Neural crest cell (in vitro differentiated cells): ENCODE measurements at places on chromosomes 2 and 18.

DNA sequence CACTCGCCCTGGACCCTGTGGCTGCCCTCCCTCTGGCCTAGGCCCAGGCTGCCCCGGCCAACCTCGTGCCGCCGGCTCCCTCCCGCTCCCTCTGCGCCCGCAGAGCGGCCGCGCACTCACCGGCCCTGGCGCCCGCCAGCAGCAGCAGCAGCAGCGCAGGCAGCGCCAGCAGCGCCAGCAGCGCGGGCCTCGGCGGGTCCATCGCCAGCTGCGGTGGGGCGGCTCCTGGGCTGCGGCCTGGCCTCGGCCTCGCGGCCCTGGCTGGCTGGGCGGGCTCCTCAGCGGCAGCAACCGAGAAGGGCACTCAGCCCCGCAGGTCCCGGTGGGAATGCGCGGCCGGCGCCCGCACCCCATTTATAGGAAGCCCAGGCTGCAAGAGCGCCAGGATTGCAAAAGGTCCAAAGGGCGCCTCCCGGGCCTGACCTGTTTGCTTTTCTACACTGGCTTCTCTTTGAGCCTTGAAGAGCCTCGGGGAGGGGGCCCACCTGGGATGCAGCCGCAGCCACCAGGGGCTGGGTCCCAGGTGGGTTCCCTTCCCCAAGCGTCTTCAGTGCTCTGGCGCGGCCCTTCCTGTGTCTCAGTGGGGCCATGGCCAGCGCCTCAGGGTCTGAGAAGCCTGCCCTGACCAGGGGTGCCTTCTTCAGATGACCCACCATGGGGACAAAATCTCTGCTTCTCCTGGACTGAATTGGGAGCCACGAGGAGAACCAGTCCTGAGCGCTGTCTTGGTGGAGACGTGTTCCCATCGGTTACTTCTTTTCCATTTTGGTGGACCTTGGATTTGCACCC is at the start of gene APOB:
APOB (minus strand) TSS at position 330 of the 789 bp plus-strand sequence; CDS start at position 202, 128 bp downstream.
- no peak within 1 kb of the TSS for H3K27ac ChIP-seq
- H3K36me3 ChIP-seq, result no peaks in the 10 kb centered on the region
- H3K27me3 ChIP-seq, result peaks cover 77% of the 10 kb centered on the region
- peaks cover 4% of the 10 kb centered on the region for H3K4me1 ChIP-seq
- peak; percentile 33 for DNase-seq

- peaks cover 44% of the 10 kb centered on the region for H3K4me1 ChIP-seq
- H3K27ac ChIP-seq, result peak overlapping the region; percentile 5
- no peak overlapping the region for H3K4me3 ChIP-seq
Observed at GRCh38 chr18:70377317-70377799, 88.5 kb downstream of the SOCS6 start.

DNA sequence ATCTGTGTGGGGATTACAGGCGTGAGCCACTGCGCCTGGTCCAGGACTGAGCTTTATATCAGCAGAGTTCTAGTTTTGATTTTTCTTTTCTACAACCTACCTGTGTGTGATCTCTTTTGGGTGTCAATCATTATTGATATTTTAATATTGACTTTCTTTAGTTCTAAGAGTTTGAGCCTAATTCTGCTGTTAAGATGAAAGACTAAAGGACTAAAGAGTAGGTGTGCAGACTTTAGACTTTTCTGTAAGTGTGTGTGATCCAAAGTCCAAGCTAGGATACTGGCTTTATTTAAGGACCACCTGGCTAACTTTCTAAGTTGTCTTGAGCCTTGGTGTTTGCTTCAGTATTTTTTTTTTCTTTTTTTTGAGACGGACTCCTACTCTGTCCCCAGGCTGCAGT is 12.4 kb downstream of the CASP10 start:
- DNase-seq, result no peak
- H3K4me3 ChIP-seq, result no peak overlapping the region
- H3K36me3 ChIP-seq, result no peaks in the 10 kb centered on the region
- no peak overlapping the region for H3K27ac ChIP-seq

- no peak for DNase-seq
- peak overlapping the region; percentile 22 for H3K27ac ChIP-seq
- peak overlapping the region; percentile 47 for H3K4me3 ChIP-seq
- no peaks in the 10 kb centered on the region for H3K36me3 ChIP-seq
- peaks cover 52% of the 10 kb centered on the region for H3K4me1 ChIP-seq
Observed at GRCh38 chr18:62778976-62779869, 63.9 kb downstream of the PHLPP1 start.

- peaks cover 36% of the 10 kb centered on the region for H3K4me1 ChIP-seq
- DNase-seq, result no peak
- peak overlapping the region; percentile 13 for H3K4me3 ChIP-seq
- peak overlapping the region; percentile 83 for H3K27ac ChIP-seq
- H3K36me3 ChIP-seq, result no peaks in the 10 kb centered on the region
Observed at GRCh38 chr2:100976645-100977391, 25.3 kb upstream of the RPL31 start.

DNA sequence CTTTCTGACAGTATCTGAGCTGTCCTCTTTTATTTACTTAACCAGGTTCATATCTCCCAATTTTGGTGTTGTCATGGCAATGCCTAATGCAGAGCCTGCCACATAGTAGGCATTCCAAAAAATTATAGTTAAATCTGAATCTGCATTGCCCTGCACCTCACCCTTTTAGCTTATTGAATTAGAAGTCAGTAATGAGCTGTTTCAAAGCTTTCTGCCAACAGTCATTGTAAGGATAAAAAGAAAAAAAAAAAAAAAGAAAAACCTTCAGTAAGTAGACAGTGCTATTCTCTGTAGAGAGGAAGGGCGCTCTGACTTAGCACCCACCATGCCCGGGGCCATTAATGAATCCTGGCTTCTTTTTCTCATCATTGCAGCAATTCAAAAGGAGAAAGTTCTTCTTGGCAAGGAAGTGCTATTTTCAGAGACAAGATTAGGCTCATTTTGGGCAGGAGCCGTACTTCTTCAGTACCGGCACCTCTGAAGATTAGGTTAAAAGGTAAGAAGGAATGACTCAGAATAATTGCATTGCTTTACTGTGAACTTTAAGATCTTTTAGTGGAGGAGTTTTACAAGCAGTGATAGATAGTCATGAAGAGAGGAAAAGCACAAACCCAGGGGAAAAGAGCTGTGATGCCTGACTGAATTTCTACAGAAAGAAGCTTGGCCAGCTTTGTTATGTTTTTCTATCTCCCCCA is 2041.2 kb upstream of the PIK3C3 start:
- no peak for DNase-seq
- H3K27ac ChIP-seq, result no peak overlapping the region

DNA sequence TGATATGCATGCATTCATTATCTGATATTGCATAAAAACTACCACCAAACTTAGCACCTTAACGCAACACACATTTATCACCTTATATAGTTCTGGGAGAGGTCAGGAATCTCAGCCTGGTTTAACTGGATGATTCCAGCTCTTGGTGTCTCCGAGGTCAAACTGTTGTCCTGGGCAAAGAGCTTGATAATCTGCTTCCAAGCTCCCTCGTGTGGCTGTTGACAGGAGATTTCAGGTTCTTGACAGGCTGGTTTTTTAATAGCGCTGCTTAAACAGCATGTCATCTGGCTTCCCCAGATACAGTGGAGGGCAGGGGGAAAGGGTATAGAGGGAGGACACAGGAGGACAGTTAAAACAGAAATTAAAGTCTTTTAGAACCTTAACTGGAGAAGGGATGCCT is 785.0 kb downstream of the CNTNAP5 start:
- no peaks in the 10 kb centered on the region for H3K36me3 ChIP-seq
- H3K27ac ChIP-seq, result no peak overlapping the region
- H3K4me1 ChIP-seq, result peaks cover 4% of the 10 kb centered on the region
